Left cardiac atrium (tissue), 4 donors: ENCODE measurements at places on chromosomes 5 and 9. TPM values are rescaled to one million over a fixed set of nuclear protein-coding genes. Genes with fewer than 3 reads are reported as not detected.

Gene MYOT
- 90.8 TPM for total RNA-seq

Gene ZNF189
- 18.9 TPM for total RNA-seq

Gene OTP
- not detected for total RNA-seq

Gene LRRC26
- total RNA-seq, result not detected

Gene ARL10
- 8.0 TPM for total RNA-seq

Gene NR3C1
- 51.7 TPM for total RNA-seq

Gene CPLANE1
- 9.0 TPM for total RNA-seq

Gene CBY3
- total RNA-seq, result not detected

Gene DROSHA
- total RNA-seq, result 33.9 TPM

Gene GFI1B
- total RNA-seq, result not detected

Gene GAPT
- 0.68 TPM for total RNA-seq

Gene GALT
- 37.9 TPM for total RNA-seq

Gene PTAR1
- 31.1 TPM for total RNA-seq

Gene PCDHA10
- 0.44 TPM for total RNA-seq

DNA sequence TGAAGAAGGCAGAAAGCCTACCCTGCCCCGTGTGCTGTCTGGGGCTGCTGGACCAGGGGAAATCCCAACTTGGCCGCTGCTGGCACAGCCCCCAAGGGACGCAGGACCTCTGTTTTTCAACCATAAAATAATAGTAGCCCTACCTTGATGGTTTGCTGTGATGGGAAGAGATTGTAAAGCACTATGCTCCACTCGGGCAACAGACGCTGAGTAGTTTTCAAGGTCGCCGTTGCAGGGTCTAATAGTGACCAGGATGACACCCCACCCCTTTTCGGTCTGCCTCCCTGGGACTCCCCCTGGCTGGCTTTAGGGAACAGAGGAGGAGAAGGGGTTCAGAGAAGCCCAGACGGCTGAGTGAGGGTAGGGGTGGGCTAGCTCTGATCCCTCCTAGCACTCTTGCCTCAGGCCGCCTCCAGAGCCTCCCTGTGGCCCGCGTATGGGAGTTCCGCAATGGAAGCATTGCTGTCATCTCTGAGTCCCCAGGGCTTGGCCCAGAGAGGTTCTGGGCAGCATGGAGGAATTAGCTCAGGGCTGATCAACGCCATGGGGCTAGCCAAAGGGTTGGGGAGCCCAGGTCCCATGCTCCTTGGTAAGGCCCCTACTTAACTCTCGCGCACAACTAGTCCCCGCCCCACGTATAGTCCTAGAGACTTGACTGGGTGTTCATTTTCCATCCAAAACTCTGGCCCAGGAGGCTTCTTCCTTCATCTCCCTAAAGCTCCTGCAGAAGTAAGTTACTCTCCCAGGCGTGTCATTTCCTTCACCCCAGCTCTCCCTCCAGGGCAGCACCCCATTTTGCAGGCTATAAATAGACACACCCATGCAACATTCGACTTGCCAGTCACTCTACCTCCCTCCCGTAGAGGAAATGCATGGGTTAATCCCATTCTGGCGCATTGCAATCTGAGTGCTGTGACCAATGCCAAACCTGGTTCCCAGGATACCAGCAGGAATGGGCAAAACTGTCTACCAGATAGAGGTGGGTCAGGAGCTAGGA lies 1.1 kb upstream of the IRF1 start:
- no peak for DNase-seq

GRCh38 chr5:92402956-92403702 lies 1020.0 kb upstream of the ARRDC3 start:
- DNase-seq, result no peak

- peak; percentile 40 for DNase-seq
These were observed 41.4 kb upstream of the FAT2 start for GRCh38 chr5:151632524-151632923.

GRCh38 chr5:68961762-68962161 lies 132.1 kb upstream of the SLC30A5 start:
- no peak for DNase-seq

- no peak for DNase-seq
These were observed 63.6 kb upstream of the MAP3K1 start for GRCh38 chr5:56751572-56752313.

GRCh38 chr9:6243746-6244145 lies 28.1 kb downstream of the IL33 start:
- DNase-seq, result no peak

DNA sequence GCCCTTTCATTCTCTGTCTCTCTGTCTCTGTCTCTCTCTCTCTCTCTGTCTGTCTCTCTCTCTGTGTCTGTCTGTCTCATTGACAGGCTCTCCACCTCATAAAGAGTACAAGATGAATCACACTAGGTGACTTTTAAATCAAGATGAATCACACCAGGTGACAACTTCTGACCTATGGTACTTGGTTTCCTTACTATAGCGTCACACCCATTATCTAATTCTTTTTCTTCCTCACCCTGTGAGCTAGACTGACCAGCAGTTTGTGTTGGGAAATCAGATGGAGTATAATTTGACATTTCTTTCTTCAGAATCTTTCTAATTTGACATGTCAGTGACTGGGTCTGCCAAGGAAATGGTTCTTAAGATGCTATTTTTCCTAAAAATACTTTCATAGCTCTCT lies 232.9 kb downstream of the ARRDC3 start:
- no peak for DNase-seq

- no peak for DNase-seq
These were observed 435.3 kb downstream of the ARHGEF28 start for GRCh38 chr5:74061292-74061691.

GRCh38 chr5:95533761-95534160 lies 21.0 kb downstream of the SKIC3 start:
- DNase-seq, result no peak

GRCh38 chr9:36204906-36205547 lies 14.3 kb downstream of the CLTA start:
- DNase-seq, result no peak

- DNase-seq, result no peak
These were observed 138.4 kb upstream of the DAPK1 start for GRCh38 chr9:87359264-87359663.

GRCh38 chr9:33229359-33230114 lies 10.4 kb upstream of the SPINK4 start:
- DNase-seq, result peak; percentile 34

DNA sequence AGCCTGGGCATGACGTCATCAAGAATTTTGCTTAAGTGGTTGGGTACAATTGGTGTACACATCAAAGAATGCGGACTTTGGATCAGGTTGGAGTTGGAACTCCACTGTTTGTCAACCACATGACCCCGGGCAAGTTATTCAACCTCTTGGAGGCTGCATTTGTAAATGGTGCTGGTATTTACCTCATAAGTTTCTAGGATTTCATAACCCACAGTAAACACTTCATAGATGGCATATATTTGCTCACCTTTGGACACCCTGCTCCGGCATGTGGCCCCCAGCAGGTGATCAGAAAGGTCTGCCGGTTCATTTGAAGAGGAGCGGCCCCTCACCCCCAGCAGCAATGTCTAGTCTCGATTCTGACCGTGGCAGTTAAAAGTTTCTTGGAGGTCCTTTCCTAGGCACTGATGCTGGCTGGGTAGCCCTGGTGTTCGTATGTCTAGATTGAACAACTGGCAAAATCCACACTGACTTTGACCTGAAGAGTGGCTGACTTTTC lies 60.6 kb downstream of the IL6ST start:
- no peak for DNase-seq

DNA sequence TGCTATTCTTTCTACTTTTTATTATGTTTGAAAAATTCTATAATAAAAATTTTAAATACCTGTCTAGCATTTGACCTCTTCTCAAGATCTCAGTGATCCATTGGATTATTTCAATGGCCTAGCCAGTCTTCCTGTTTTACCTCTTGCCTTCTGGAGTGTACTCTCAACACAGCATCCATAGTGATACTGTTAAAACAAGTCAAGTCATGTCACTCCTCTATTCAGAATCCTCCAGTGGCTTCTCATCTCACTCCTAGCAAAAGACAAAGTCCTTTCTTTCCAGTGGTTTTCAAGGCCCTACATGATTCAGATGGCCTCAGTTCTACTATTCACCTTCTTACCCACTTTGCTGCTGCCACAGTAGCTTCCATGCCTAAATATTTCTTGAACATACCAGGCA lies 1.8 kb downstream of the MARVELD2 start:
- DNase-seq, result no peak

GRCh38 chr9:112670991-112671625 lies 46.8 kb downstream of the INIP start:
- no peak for DNase-seq

GRCh38 chr5:72485430-72485974 lies 21.7 kb downstream of the ZNF366 start:
- no peak for DNase-seq

DNA sequence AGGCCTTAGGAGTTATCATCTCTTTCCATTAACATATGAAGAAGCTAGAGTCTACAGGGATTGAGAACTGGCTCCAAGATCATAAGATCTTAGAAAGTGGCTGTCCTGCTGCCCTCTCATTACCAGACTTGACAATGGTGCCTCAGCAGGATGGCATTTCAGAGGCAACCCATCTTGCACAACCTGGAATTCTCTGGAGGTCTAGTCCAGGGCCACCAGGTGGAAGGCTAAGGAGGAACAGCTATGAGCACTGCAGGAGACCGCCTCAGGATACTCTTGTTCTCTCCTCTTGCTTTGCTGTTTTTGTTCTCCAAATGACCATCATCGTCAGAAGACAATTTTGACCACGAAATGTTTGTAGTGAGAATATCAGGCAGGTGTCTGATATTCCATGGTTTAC lies 322.6 kb downstream of the FBXL17 start:
- no peak for DNase-seq

- DNase-seq, result no peak
These were observed 7.1 kb upstream of the GNAQ start for GRCh38 chr9:78038620-78039300.

DNA sequence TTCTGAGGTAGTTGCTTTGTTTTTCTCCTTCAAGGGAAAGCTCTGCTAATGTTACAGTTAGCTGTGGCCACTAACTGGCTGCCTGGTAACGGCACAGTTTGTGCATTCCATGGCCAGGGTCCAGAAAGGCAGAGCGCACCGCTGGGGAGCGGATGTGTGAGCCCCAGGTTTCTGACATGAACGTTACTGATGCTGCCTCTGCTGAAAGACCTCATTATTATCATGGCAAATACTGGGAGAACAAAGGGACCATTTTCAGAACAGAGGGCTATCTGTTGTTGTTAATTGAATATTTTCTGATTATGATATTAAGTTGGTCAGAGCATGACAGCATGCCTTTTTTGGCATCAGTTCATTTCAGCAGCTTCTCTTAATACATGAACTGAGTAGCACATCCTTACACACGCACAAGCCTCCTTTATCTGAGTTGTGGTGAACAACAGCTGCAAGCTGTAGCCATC lies 134.1 kb downstream of the NUDT12 start:
- peak; percentile 22 for DNase-seq

DNA sequence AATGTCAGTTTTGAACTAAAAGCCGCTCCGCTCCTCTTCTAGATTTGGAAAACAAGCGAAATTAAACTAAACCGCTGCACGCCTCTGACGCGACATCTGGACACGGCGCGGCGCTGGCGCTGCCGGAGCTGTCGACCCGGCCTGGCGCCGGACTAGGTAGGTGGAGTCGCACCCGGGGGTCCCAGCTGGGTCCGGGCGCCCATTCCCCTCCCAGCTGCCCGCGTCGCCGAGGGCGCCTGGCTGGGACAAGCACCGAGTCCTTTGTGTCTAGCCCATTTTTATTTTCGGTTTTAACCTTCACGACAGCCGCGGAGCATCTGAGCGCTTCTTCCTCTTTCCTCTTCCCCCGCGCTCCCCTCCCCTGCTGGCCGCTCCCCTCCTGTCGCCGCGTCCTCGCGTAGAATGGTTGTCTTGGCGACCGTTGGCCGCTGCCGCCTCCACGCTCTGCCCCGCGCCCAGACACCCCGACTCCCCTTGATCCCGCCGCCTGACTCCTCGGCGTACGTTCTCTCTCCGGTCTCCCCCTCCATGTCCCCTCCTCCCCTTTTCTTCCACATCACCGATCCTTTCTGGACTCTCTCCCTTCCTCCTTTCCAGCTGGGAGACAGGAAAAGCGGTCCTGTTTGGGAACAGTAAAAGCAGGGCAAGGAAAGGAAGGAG lies 545 bp downstream of the CDKN2B-AS1 start:
- DNase-seq, result peak; percentile 70

GRCh38 chr9:91220021-91220420 lies 141.7 kb downstream of the AUH start:
- DNase-seq, result no peak

GRCh38 chr9:75238311-75238976 lies 150.1 kb downstream of the OSTF1 start:
- peak; percentile 31 for DNase-seq
